GM12892 (cell line): ENCODE measurements at places on chromosomes 5 and 9.

GRCh38 chr5:87825583-87825982 lies 412.9 kb upstream of the CCNH start:
- no peak for DNase-seq

GRCh38 chr9:126965077-126965476 lies 50.5 kb downstream of the RALGPS1 start:
- DNase-seq: no peak

DNA sequence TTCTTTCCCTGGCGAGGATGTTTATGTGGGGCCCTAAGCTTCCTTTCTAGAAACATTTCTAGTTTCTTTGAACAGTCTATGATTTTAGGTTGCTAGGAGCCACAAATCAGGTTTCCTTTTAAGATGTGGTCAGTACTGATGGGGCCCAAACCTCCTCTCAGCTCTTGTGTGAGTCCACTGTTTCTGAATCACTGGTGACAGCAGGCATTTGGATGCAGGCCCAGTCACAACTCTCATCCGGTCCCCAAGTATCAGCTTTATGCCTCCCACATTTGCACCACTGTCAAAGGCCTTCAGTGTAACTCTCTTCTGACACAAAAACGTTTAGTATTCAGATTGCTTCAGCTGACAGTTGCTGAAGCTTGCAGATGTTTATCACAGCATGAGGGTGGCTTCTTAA lies 7.8 kb downstream of the DMRT2 start:
- no peak for DNase-seq

GRCh38 chr9:81207651-81208050 lies 481.7 kb downstream of the TLE1 start:
- DNase-seq: no peak

GRCh38 chr5:10932426-10932825 lies 171.4 kb upstream of the DAP start:
- DNase-seq: no peak

DNA sequence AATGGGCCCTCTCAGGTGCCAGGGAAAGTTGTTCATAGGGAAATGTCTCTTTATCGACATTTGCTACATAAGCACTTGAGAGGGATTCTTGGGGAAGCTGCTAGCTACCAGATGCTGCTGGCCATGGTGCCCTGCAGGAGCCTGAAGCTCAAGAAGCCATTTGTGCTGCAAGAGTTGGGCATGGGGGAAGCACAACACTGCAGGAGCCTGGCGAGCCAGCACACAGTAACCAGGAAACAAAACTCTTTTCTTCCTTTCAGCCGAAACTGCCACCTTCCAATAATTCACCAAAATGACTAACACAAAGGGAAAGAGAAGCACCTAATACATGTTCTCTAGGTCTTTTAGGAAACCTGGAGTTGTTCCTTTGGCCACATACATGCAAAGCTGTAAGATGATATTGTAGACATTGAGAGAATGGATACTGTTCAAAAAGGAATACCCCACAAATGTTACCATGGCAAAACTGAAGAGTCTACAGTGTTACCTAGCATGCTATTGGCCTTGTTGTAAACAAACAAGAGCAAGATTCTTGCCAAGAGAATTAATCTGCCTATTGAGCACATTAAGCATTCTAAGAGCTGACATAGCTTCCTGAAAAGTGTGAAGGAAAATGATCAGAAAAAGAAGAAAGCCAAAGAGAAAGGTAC lies 26.1 kb upstream of the LARP1 start:
- no peak for DNase-seq

DNA sequence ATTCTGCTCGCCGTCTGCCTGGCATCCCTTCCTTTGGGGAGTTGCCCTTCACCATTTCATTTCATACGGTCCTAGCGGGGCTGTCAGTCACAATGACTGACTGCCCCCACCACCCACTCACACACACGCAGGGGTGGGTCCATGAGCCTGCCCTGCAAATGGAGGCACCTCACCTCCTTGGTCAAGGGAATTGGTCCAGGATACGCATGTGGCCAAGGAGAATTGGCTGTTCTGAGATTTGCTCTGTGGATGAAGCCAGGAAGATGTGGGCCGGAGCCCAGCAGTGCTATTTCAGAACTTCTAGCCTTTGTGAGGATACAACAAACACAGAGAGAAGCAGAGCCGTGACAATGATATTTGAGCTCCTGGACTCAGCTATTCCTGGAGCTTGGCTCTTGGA lies 17.0 kb downstream of the C1QTNF2 start:
- DNase-seq: no peak

GRCh38 chr9:89278997-89279739 lies 31.8 kb upstream of the CKS2 start:
- no peak for DNase-seq
